Type B pancreatic cell (in vitro differentiated cells): ENCODE measurements at places on chromosomes 5 and 9.
A peak's percentile ranks its signal among the peaks of the same experiment; 100 is the strongest.

GRCh38 chr5:139078345-139078744 lies 119.8 kb downstream of the SIL1 start:
- DNase-seq, result no peak

GRCh38 chr9:22813529-22813928 lies 366.9 kb downstream of the DMRTA1 start:
- no peak for DNase-seq

DNA sequence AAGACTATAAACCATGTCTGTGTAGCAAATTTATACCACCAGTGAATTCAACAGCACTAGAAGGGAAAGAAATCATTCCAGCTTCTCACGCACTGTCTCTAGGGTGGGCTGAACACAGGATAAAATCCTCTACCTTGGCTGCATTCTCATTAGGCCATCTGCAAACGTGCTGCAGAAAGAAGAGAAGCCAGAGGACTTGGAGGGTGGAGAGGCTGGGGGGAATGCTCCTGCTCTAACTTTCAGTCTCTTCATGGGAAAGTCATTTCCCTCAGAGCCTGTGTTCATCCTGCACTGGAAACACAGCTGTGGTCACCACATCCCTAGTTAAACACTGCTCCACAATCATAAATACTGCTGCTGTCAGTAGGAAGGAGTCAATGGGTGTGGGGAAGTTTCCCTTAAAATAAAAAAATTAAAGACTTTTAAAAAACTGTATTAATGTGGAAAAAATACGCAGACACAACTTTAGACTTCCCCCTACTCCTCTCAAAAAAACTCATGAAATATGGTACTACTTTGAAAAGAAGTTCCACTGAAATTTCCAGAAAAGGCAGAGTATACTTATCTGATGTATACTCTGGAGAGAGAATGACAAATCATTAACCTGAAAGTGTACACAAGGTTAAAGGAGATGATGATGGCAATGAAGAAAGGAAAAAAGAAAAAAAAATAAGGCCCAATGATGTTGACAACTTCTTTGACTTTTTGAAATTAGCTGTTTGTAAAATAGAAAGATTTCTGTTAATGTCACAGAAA lies 46.8 kb downstream of the LHFPL2 start:
- no peak for DNase-seq

- no peak for DNase-seq
Measured at GRCh38 chr5:124054564-124054963, 542.6 kb downstream of the CSNK1G3 start.

- DNase-seq, result no peak
Measured at GRCh38 chr5:162657076-162657475, 589.5 kb downstream of the GABRG2 start.

- no peak for DNase-seq
Measured at GRCh38 chr5:104789366-104789765, 1226.8 kb upstream of the NUDT12 start.

DNA sequence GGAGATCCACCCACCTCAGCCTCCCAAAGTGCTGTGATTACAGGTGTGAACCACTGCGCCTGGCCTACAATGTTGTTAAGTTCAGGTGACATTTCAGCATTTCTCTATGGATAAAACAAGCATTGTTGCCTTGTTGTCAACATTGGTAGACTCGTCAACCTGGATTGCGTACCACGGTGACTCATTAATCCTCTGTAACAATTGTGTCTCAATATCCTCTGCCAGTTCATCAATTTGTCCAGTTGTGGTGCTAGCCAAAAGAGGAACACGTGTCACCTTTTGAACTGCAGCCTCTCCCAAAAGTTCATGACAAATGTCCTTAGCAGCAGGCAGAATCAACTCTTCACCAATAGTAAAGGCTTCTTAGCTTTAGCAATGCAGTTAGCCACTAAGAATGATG lies 46.3 kb upstream of the LARP1 start:
- no peak for DNase-seq

DNA sequence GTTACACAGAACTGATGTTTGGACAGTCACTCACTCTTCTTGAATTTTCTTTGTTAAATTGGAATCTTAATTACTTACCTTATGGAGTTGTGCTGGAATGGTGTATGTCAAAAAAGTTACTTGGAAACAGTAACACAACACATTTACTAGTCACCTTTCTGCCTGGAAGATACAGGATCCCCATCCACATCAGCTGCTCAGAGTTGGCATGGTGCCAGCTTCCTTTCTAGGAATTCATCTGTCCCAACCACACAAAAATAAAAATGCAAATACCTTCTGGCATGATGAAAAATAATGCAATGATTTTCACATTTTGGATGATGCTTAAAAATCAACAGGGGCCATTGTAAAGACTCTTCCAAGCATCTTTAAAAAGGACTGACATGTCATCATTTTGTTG lies 341.5 kb downstream of the TMEM38B start:
- no peak for DNase-seq

GRCh38 chr9:85960688-85961093 lies 19.7 kb downstream of the NAA35 start:
- no peak for DNase-seq

- peak; percentile 84 for DNase-seq
Measured at GRCh38 chr5:77076961-77077828, 9.9 kb downstream of the ZBED3 start.

- DNase-seq, result no peak
Measured at GRCh38 chr9:111149018-111149759, 110.9 kb upstream of the LPAR1 start.

DNA sequence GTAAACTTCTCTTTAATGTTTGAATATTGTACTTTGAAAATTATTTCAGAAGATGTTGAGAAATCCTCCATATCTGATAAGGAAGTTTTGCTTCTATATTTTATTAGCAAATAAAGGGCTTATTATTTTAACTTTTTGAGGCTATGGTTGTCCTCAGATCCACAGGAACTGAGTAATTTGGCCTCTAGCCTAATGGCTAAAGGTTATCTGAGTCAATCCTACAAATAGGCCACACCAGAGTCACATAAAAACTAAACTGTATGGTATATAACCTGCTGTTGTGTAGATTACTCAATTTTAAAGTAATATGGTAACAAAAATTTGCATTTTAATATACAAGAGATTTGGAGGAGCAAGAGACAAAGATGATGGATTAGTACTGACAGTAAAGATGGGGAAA lies 549.2 kb upstream of the GRAMD2B start:
- no peak for DNase-seq

GRCh38 chr9:13674926-13675637 lies 395.6 kb upstream of the MPDZ start:
- DNase-seq, result no peak

- peak; percentile 34 for DNase-seq
Measured at GRCh38 chr5:136063778-136064465, 35.1 kb downstream of the TGFBI start.

DNA sequence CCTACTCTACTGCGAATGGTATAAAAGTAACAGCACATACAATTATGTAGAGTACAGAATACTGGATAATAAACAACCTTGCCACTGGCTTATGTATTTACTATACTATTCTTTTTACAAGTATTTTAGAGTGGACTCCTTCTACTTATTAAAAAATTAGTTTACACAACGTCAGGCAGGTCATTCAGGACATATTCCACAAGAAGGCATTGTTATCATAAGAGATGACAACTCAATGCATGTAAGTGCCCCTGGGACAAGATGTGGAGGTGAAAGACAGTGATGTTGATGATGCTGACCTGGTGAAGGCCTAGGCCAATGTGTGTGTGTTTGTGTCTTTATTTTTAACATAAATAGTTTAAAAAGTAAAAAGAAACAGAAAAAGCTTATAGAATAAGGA lies 421.7 kb downstream of the CDH12 start:
- no peak for DNase-seq

DNA sequence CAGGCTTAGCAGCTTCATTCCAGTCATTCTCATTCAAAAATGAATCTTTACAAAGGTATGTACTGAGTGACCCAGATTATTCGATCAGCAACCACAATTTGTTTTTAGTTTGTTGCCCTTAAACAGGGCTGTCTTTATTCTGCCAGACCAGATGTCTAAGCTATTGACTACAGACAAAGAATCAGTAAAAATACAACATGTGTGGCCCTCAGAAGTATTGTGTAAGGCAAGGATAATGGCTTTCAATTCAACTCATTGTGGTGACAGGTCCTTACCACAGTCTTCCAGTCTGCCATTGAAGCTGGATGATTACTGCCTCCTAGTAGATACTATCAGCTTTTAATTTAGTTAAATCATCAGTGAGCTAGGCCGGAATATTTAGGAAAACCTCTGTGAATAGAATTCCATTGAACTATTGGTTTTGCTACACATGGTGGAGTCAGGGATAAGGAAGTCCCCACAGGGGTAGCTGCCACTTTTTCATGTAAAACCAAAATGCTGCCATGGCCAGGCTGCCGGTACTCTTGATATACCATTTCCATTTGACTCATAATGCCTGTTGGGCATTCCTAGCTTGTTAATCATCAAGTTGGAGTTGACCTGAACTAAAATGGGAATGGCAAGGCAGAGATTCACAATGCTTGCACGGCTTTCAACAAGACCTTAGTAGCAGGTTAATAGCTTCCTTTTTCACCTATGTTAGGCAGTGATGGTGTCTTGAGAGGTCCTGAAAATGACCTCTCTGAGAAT lies 175.6 kb downstream of the MEF2C start:
- no peak for DNase-seq

DNA sequence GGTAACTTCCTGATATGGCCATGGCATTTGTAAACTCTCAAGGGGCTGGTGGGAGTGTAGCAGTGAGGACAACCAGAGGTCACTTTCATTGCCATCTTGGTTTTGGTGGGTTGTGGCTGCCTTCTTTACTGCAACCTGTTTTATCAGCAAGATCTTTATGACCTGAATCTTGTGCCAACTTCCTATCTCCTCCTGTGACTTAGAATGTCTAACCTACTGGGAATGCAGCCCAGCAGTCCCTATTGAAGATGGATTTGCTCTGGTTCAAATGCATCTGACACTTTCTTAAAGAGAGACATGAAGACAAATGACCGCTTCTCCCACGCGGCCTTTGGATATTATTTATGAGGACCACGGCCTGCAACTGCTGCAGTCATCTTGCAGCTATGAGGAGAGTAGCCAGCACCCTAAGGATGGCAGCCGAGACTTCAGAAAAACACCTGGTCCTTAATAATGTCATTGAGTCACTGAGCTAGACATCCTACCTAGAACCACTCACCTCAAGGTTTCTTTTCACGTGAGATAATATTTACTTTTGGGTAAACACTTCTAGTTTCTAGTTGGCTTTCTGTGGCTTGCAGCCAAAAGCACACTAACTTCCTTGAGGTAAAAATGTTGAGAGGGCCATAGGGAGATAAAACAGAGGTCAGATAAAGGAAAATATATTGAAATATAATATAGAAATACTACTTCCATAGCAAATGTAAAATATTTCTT lies 28.2 kb downstream of the CETN3 start:
- no peak for DNase-seq

- no peak for DNase-seq
Measured at GRCh38 chr9:84659313-84659712, 10.2 kb upstream of the NTRK2 start.

DNA sequence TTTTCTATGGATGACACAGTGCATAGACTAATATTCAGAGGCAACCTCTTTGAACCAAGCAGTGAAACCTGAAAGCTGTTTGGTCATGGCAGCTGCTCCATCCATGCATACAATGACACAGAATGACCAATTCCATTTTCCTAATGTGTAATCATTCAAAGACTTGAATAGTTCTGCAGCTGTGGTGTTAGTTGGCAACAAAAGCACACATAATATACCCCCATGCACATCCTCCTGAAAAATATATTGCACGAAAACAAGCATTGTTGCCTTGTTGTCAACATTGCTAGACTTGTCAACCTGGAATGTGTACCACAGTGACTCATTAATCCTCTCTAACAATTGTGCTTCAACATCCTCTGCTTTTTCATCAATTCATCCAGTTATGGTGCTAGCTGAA lies 71.0 kb upstream of the SEMA6A start:
- DNase-seq, result no peak

DNA sequence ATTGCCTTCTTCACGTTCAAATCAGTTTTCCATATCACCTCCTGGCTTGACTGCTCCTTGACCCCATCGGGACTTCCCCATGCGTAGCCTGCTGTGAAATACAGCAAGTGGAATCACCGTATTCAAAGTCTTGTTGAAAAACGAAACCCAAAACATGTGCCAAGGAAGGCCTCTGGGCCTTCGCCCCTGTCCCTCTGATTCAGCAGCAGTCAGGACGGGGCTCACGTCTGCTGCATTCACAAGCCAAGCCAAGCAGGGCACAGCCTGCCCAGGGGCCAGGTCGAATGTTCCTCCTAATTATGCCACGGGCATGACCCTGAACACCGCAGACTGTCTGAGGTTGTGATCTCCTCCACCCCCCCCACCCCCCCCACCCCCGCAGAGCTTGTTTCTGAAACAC lies 960 bp upstream of the CTNND2 start:
- DNase-seq, result no peak

GRCh38 chr5:7039074-7039473 lies 325.8 kb downstream of the TENT4A start:
- no peak for DNase-seq

GRCh38 chr9:38107811-38108304 lies 38.8 kb upstream of the SHB start:
- peak; percentile 55 for DNase-seq

- no peak for DNase-seq
Measured at GRCh38 chr9:75642522-75642921, 248.0 kb upstream of the PCSK5 start.

GRCh38 chr5:38709678-38710306 lies 136.0 kb upstream of the OSMR start:
- no peak for DNase-seq

DNA sequence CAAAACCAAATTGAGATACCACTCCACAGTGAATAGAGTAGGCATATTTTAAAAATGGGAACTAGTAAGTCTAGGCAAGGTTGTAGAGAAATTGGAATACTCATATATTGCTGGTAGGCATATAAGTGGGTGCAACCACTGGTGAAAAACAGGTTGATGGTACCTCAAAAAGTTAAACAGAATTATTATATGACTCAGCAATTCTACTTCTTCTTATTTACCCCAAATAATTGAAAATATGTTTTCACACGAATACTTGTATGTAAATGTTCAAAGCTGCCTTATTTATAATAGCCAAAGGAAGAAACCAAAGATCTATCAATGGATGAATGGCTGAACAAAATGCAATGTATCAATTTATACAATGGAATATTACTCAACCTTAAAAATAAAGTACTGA lies 79.1 kb downstream of the CDH9 start:
- no peak for DNase-seq

- no peak for DNase-seq
Measured at GRCh38 chr5:115583474-115583873, 18.8 kb downstream of the TICAM2 start.

DNA sequence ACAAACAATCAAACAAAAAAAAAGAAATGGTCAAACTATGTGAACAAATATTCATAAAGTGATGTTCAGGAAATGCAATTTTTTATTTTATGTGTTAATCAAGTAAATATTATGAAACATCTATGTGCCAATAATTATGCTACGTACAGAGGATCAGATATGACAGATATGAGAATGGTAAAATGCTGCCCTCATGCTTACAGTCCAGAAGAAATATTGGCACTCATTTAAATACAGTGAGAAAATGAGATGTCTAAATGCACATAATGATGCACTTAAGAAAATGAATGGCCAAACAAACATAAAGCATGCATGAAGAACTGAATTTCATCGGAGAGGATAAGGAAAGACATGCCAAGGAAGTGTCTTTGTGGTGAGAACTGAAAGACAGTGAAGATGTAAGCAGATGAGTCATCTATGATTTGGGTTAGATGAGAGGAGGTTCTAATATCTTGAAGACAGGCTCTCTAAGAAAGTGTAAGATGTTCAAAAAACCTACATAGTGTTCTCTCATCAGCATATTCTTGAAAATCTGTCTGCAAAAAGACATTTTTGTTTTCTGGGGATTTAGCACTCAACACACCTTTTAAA lies 1231.1 kb upstream of the ACO1 start:
- DNase-seq, result no peak

GRCh38 chr5:146825033-146825432 lies 53.5 kb downstream of the PPP2R2B start:
- DNase-seq, result peak; percentile 70
